ENCODE measurements at places on chromosomes 13 and 19.

- DNase-seq = no peak
These were observed 277.9 kb upstream of the SPRY2 start for GRCh38 chr13:80618781-80619180.

GRCh38 chr13:99360696-99361095 is 53.5 kb upstream of the GPR183 start:
- DNase-seq = no peak

- no peak for DNase-seq
These were observed 404.4 kb downstream of the SPRY2 start for GRCh38 chr13:79936368-79937136.

DNA sequence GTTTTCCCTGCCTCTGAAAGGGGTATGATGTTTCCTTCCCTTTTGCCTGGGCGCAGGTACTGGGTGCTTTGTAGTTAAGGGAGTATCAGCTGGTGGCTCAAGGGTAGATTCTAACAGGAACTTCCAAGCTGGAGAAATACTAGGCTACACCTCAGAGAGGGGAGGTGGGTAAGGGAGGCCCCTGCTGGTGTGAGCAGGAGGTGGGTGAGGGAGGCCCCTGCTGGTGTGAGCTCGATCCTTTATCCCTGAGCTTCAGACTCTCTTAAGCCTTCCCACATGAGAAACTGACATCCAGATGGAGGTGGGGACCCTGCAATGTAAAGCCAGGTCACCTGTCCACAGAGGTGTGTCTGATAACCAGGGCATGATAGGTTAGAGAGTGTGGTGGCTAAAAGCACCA is 32.1 kb downstream of the CYP2B6 start:
- DNase-seq = no peak

- no peak for DNase-seq
These were observed 27.9 kb upstream of the EDNRB start for GRCh38 chr13:77946522-77946921.

Data from GM19239 (cell line).